ENCODE measurements at places on chromosomes 2 and 18.

GRCh38 chr2:149389506-149390167 is 59.2 kb downstream of the LYPD6 start:
- DNase-seq, result no peak

DNA sequence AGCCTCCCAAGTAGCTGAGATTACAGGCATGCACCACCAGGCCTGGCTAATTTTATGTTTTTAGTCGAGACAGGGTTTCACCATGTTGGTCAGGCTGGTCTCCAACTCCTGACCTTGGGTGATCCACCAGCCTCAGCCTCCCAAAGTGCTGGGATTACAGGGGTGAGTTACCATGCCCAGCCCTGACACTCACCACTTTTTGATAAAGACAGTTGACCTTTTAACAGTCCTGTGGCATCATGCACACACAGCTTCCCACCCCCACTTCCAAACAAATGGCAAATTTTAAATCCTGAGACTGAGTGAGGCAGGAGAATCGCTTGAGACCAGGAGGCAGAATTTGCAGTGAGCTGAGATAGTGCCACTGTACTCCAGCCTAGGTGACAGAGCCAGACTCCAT is 6.2 kb upstream of the DNAJB2 start:
- DNase-seq, result no peak

- DNase-seq, result no peak
These were observed 6.7 kb downstream of the DLX1 start for GRCh38 chr2:172091761-172092566.

- no peak for DNase-seq
These were observed 125.5 kb downstream of the ANKRD44 start for GRCh38 chr2:197184959-197185586.

Data from activated gamma-delta T cell (primary cell).